ENCODE measurements at places on chromosomes 3 and 15.

- peak; percentile 80 for DNase-seq
Observed at GRCh38 chr3:136819392-136819730, 435 bp downstream of the SLC35G2 start.

DNA sequence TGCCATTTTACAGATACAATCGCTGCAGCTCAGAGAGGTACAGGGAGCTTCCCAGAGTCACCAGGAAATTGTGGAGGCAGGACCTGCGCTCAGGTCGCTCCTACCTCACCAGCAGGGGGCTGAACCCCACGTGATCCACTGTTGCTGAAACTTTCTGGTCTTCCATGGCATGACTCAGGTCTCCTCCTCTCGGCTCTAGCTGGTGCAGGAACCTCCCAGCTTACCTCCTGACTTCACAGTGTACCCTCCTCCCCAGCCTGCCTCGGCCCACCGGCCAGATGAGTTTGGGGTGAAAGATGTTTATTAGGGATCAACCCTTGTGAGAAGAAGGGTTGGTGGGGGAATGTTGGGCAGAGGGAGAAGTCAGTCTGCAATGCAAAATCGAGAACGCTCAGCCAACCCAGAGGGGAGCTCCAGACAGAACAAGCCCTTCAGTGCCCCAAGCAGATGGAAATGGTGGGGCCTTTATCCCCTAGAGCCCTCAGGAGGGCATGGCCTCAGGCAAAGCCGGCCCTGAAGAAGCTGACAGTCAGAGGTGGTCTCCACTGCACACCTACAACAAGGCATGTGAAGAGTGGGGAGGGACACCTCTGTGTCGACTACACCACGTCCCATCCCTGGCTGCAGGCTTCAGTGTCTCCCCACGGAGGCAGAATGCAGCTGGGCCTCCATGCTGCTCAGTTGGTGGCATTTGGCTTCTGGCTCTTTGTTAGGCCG is 118.6 kb upstream of the PRR20G start:
- peak; percentile 61 for DNase-seq

DNA sequence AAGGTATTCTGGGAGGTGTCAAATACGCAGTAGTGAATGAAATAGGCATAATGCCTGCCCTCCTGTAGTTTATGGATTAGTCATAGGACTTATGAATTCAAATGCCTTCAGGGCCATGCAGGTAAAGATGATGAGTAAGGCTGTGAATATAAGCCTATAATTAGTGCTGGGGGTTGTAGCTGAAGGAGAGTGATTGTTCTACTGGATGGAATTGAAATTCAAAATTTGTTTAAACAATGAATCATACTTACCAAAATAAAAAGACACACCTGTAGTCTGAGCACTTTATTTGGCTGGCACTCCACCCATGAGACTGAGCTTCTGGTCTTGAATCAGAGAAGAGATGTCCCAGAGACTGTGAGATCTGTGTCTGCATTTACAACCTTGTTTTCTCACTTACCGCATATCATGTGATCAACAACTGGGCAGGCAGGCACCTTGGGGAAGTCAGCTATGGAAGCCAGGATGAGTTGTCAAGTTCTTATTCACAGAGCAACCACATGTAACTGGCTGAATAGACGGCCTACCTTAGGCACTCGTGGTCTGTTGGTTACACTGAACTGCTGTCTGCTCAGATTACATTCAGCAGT is 291.8 kb downstream of the NAALADL2 start:
- DNase-seq = peak; percentile 91

GRCh38 chr3:50675179-50676030 is 678 bp downstream of the DOCK3 start:
- DNase-seq = peak; percentile 50

GRCh38 chr3:158210067-158210466 is 100.2 kb downstream of the RSRC1 start:
- DNase-seq = no peak

DNA sequence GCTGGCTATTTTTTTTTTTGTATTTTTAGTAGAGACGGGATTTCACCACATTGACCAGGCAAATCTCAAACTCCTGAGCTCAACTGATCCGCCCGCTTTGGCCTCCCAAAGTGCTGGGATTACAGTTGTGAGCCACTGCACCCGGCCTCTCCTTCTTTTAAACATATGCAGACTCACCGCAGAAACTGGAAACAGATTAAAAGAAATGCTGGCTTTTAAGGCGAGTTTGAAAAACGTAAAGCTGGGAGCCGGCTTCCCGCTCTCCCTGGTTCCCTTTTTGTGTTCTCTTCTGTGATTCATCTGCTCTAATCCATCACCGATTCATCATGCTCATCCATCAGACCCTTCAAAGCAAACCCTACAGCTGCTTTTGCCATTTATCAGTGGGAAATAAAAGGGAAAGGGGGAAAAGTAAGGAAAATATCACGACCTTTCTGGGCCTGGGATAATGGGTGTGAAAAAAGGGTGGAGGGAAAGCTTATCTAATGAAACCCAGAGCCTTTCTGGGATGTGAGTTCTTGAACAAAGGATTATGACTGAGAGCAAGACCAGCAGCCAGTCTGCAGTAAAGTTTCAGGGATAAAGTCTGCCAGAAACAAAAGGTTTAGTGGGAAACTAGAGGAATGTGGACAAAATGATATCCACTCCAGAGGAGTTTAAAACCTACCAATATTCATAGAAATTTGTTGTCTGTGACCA is 92.3 kb upstream of the LRIG1 start:
- no peak for DNase-seq

DNA sequence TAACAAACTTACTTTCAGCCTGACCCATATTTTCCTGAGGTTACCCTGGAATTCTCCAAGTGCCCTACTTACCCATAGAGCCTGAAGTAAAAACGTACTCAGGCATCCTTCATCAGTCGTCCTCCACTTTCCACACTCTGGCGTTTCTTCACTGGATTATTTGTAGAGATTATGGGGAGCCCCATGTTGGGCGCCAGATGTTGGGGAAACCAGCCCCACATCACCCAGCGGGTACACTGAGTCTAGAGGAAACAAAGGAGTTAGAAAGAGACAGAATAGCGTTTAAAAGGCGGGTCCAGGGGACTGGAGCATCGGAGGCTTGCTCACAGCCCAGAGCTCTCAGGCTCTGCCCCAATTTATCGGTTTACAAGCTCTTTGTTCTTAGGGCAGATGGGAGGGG is 9.7 kb upstream of the SLC28A2 start:
- peak; percentile 5 for DNase-seq

GRCh38 chr3:127628788-127629466 is at the start of gene PODXL2:
PODXL2 (plus strand) TSS chr3:127629185; CDS start chr3:127629220, 35 bp downstream.
- peak; percentile 90 for DNase-seq

DNA sequence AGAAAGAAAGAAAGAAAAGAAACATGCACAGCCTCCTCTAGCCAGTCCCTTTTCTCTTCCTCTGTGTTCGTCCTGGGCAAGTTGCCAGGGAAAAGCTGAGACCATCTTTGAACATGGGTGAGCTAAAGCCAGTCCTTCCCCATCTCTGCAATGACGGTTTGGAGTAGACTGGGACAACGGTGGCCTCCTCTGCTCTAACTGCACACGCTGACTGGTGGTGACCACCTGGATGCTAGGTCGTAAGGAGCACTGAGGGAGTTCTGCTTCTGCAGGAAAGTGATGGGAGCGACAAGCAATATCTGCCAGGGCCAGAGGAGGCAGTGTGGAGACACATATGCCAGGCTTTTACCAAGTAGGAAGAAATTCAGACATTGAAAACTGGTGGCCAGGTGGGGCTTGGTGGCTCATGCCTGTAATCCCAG is 111.7 kb downstream of the NUP210 start:
- peak; percentile 49 for DNase-seq

DNA sequence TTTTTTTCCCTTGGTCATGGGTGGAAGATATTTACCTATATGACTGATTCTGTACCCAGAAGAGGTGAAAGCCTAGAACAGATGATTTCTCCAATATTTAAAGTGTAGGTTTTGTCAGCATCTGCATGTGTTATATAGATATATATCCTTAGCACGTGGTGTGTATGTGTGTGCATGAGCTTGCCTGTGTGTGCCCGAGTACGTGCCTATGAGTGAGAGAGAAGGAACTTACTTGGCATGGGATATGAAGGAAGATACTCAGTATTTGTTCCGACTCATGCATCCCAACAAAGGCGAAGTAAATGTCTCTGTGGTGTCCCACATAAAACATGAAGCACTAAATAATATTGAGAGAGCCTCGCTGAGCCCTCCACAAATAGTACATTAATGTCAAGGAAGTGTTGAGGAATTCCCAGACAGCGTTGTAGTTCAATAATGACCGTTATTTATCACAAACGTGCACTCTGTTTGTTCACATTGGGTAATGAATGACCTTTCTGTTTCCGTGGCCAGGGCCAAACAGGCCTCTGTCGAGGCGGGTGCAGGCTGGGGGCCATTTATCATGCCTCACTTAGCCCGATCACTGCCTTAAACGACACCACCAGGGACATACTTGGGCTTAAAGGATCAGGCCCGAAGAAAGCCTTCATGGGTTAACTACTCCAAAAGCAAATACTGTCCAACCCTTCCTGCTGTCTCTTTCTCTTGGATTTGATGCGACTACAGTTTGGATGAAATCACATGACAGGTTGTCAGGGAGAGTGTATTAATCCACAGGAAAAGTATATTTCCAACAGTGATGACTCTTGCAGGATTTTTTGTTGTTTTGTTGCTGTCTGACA is 267.7 kb downstream of the PTPRG start:
- DNase-seq = no peak

DNA sequence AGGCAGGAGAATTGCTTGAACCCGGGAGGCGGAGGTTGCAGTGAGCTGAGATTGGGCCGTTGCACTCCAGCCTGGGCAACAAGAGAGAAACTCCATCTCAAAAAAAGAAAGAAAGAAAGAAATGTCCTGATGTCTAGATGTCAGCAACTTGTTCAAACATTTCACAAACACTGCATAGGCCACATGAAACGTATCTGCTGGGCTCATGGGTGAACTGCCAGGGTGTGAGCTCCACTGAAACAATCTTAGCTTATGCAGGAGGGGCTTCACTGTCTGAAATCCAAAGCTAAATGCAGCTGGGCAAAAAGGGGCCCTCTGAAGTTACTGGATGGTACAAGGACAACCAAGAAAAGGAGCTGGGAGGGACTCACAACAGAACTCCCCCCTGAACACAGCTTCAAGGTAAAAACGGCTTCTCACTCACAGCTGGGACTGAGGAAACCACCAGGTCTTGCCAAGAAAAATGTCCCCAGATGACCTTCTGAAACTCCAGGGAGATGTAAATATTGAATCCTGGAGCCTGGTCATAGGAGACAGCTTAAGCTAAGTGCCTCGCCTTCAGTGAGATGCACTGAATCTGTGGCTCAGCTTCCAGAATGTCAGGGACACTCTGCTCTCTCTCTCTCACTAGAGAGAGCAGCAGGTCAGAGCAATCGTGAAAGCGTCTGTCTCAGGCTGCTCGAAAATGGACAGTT is 31.9 kb downstream of the SEC61A1 start:
- DNase-seq = no peak

GRCh38 chr15:74750751-74751150 is 2.1 kb downstream of the CYP1A2 start:
- DNase-seq = no peak

GRCh38 chr15:64850778-64851502 is 9.2 kb downstream of the PLEKHO2 start:
- DNase-seq = no peak

DNA sequence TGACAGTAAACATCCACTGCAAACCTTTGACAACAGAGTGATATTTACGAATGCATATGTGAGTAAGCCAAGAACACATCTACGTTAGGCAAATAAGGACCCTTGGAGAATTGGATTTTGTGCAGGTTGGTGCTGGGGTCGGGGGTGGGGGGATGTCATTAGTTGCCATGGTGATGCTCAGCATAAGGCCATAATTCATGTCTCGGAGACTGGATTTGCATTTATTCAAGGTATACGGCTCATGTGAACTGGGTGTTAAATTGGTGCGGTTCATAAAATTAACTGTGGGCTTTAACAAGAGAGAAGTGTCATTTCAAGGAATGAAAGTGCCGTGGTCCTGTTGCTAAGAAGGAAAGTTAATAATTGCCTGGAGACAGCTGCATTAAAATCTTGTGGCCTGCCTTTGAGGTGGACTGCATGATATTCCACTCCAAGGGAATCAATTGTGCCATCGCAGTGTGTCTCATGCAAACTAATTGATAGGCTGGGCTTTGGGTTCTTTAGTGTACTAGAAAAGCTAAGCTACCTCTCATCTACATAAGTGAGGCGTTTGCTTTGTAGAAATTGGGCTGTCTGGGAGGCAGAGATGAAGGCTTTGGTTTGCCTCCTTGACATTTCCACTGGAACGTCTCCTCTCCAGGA is 228.9 kb upstream of the FEZF2 start:
- DNase-seq = peak; percentile 8

DNA sequence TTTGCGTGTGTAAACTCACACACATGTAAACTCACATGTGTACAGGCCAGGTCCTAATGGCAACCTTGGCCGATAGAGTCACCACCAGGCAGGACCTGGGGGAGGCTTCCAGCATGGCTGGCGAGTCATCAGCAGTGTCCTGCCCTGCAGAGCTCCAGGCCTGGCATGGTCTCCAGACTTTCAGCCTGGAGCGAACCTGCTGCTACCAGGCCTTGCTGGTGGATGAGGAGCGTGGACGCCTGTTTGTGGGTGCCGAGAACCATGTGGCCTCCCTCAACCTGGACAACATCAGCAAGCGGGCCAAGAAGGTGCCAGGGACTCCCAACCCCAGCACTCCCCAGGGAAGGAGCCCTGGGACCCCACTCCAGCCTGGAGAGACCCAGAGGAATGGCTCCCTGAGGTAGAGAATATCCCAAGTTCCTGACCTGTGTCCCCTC is 1.0 kb downstream of the SEMA3B start:
- DNase-seq = no peak

DNA sequence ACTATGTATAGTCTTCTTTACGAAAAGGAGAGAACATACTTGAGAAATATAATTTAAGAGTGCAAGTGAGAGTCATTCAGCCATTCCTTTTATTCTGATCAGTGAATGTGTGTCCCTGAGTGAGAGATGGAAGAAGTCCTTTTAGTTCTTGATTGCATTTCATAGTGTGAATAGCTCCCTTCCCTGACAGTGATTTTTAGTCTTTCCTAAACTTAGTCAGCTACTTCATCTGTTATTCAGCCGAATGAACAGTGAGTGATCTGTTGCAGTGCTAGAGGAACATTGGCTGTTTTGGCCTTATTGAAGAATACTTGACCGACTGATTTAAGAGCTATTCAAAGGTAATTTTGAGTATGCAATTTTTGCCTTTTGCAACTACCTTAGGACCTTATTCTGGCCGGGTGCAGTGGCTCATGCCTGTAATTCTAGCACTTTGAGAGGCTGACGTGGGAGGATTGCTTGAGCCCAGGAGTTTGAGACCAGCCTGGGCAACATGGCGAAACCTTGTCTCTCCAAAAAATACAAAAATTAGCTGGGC is 45.5 kb downstream of the UBE2E2 start:
- no peak for DNase-seq

DNA sequence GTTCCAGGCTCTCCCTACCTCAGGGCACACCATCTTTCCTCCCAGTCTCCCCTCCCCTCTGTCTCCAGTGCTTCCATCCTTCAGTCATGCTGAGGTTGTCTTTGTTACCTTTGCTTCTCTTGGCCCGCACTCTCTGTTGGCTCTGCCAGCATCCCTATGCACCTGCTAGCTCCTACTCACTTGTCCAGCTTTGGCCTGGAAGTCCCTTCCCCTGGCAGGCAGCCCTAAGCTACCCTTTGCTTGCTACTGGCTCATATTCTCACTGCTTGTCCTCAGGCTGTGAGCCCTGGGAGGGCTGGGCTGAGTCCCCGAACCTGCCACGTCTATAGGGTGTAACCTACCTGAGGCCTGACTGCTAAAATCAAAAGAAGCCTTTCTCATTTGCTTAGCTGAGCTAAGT is 122.7 kb downstream of the PGPEP1L start:
- DNase-seq = no peak
